ENCODE measurements at places on chromosomes 4 and X.

GRCh38 chr4:151468715-151469696 is 60.0 kb downstream of the FHIP1A start:
- DNase-seq, result no peak

- no peak for DNase-seq
Observed at GRCh38 chr4:116328261-116328860, 757.0 kb downstream of the TRAM1L1 start.

DNA sequence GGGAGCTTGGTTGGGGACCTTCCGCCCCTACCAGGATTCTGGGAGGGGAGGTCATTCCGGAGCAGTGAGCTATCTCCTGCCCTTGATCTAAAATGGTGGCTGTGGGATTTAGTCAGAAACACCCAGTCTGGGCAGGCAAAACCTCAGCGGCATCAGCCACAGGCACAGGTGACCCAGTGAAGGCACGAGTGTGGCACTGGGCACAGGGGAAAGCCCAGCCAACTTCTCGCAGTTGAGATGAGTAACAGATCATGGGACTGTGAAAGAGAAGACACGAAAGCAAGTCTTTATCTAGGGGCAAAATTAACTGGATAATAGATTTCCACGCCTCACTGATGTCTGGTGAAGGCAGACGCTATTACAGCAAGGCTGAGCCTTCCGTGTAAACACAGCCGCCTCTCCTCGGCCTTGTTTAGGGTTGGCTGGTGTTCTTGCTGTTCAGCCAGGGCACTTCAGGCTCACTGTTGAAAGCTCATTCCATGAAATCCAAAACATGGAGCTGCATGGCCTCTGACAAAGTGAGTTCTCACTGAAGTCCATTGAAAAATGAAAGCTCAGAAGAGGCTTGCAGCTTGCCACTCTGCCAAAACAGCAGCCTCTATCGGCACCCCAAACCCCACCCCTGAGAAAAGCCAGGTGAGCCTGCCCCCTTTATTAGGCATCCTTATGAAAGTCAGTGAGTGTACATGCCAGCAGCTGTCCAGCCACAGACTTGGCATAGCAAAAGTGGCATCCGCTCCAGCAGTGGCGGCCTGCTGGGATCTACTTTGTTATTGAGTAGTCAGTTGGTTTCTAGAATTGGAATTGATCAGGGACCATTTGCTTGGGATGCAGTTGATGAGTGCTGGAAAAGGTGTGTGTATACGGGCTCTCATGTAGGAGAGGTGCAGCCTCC is 102.3 kb upstream of the MTM1 start:
- no peak for DNase-seq

GRCh38 chr4:41718907-41719306 is 29.6 kb downstream of the PHOX2B start:
- no peak for DNase-seq

- no peak for DNase-seq
Observed at GRCh38 chrX:108165383-108166111, 74.0 kb downstream of the ATG4A start.

- DNase-seq, result no peak
Observed at GRCh38 chr4:175346376-175346775, 428.2 kb downstream of the ADAM29 start.

DNA sequence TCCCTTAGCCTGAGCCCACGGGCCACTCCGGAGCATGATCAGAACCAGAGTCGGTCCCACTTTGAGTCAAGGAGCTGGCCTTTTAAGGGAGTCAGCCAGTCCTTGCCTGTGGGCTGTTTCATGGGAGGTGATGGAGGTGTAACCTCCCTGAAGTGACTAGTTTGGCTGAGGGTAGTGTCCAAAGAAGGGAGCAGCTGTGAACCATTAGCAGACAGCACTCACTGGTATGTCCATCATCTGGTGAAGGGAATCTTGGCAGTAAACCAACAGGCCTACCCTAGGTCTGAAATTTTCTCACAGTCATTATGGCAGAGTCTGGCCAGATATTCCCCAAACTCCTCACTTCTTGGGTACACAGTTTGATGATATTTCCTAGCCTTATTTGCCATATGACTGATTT is 12.3 kb upstream of the REPS2 start:
- DNase-seq, result no peak

GRCh38 chr4:71538528-71538927 is 199.7 kb downstream of the SLC4A4 start:
- DNase-seq, result no peak

- DNase-seq, result peak; percentile 58
Observed at GRCh38 chr4:183987987-183988392, 82.9 kb downstream of the STOX2 start.

- no peak for DNase-seq
Observed at GRCh38 chr4:60452266-60452665, 747.9 kb upstream of the ADGRL3 start.

DNA sequence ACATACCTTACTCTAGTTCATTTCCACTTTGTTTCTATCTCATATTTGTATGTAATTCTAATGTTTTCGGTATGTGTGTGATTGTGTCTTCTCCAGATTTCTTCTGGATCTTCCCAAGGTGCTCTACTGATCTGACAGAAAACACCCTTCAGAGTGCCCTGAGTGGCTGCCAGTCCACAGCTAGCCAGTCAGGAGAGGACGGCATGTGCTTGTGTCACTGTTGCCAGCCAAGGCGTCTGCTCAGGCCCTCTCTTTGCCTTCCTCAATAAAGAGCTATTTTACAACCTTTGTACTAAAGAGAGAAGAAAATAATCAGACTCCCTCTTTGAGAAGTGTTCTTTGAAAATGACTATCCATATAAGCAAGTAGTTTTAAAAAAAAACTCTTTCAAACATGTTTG is 29.0 kb downstream of the CD99L2 start:
- no peak for DNase-seq

DNA sequence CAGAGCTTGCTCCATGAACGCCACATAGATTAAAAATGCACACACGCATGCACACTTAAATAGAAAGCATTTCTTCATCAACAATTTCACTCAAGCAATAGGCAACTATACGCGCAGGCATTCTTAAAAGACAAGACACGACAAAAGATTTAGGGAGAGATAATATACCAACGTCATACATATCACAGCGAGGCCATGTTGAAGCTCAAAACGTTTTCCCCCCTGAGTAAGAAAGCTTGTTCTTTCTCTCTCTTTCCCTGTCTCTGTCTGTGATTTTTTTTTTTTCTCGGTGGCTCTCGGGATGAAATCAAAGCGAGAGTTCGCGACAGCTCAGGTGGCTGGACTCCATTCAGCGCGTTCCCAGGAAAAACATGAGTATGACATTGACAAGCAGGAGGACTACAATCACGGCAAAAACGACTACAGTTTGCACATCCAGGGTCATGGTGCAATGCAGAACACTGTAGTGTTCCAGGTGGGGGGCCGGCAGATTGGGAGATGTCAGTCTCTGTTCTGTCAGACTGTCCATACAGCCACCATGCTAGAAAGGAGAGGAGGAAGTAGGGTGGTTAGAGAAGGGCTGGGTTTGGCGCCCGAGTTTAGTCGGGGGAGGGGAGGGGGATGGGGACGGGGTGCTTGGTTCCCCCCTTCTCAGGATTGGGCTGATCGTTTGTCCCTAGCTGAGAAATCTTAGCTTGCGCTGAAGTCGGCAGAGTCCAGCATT is 30.7 kb downstream of the ARHGEF9 start:
- DNase-seq, result no peak

DNA sequence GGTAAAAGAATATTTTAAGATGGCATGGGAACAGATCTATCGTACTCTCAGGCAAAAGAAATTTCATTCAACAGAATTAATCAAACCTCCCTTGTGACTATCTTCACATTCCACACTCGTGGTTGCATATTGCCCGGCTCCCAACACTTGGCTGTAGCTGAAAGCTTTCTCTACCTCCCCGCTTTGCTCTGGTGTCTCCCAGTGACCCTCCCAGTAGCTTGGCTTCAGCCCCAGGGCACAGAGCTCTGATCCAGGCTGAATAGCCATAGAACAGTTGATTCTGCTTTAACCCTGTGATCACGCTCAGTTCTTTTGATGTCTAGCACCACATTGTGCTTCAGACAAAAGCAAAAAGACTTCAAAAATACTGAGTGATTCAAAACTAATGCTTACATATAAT is 24.6 kb downstream of the SLC7A11 start:
- DNase-seq, result no peak

DNA sequence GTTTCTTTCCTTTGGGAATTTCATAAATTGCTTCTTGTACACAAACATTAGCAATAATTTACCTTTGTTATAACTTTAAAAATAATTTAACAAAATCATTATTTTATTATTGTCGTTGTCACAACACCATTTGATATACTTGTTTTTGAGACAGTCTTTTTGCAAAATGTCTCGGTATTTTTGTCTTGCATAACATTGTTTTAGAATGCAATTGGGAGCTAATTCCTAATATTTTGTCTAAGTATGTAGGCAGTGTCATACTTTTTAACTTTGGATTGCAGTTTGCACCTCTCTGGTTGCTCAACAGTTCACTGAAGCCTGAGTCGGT is 340 bp upstream of the CFAP299 start:
- DNase-seq, result no peak

DNA sequence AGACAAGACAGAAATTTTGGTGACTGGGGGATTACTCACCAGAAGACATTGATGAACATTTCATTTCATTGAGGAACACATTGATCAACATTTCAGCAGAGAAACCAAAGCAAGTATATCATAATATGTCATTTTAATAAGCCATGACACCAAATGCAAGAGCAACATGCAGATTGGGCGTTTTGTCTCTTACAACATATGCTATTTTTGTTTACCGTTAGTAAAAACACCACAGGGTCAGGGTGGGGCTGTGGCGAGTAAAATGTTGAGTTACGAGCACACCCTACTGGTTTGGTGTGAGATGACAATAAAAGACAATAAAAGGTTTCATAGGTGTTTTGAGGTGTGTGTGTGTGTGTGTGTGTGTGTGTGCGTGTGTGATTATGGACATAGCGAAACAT is 294.5 kb downstream of the PDGFC start:
- DNase-seq, result no peak

DNA sequence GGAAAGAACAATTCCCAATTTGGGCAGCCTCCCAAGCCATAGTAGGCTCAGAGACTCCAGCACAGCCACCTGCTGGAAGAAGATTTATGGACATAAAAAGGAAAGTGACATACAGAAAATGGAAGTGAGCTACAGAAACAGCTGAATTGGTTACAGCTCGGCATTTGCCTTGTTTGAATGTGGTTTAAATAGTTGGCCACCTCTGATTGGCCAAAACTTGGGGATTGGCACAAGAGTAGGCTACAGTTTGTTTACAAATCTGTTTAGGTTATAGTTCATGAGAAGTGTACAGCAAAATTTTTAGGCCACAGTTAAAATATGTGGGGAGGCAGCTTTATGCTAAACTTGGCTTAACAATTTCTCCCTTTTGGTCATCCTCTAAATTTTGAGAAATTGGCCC is 150.4 kb downstream of the MAGEC1 start:
- no peak for DNase-seq

GRCh38 chrX:13891377-13892140 is 74.7 kb upstream of the GPM6B start:
- DNase-seq, result no peak

- DNase-seq, result no peak
Observed at GRCh38 chr4:114864060-114864459, 249.4 kb downstream of the NDST4 start.

GRCh38 chr4:165191348-165191656 is 16.1 kb upstream of the KLHL2 start:
- no peak for DNase-seq

- no peak for DNase-seq
Observed at GRCh38 chrX:73834219-73834618, 271.2 kb downstream of the CHIC1 start.

DNA sequence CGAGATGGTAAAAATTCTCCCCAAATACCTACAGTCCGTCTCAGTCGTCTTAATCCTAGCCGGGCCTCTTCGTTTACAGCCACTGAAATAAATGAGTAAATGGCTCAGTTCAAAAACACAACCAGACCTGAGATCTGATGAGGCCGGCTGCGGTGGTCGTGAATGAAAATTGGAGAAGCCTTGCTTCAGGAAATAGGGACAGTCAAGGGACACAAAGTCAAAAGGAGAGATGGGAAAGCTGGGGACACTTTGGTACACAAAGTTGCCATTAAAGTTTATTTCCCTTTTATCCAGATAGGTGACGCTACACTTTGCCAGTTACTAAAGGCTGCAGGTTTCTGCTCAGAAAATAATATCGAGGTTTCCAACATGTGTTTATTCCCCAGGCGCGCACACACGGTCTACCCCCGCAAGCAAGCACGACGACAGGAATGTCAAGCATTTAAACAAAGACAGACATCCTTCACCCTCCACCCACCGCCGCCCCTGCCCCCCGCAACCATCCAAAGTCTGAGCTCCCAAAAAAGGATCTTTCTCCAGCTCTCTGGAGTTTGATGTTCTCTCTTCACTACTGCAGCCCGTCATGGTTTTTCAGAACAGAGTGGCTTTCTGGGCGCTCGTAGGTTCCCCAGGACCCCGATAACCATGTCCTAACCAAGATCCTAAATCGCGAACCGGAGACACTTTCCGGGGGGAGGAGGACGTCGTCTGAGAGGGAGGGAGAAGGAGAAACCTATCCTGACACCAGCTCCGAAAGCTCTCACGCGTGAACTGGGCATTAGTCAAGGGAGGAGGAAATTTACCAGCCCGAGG is 1.3 kb upstream of the PCDH7 start:
- DNase-seq, result no peak

DNA sequence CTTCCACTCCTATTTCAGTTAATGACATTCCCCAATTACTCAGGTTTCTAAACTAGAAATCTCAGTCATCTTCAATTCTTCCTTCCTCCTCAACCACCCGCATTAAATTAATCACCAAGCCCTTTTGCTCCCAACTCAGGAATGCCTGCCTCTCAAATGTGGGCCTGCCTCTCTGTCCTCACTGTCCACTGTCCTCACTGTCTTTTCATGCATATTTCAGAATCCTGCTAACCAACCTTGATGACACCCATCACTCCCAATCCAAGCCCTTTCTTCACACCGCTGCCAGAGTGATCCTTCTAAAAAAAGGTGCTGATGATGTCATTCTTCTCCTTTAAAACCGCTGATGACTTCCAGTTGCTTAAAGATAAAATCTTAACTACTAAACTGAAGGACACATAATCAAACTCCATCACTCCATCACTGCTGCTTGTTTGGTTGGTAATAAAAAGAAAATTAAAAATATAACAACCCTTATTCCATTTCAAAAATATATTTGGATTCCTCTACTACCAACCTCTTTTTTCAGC is 5.1 kb upstream of the APBB2 start:
- no peak for DNase-seq

DNA sequence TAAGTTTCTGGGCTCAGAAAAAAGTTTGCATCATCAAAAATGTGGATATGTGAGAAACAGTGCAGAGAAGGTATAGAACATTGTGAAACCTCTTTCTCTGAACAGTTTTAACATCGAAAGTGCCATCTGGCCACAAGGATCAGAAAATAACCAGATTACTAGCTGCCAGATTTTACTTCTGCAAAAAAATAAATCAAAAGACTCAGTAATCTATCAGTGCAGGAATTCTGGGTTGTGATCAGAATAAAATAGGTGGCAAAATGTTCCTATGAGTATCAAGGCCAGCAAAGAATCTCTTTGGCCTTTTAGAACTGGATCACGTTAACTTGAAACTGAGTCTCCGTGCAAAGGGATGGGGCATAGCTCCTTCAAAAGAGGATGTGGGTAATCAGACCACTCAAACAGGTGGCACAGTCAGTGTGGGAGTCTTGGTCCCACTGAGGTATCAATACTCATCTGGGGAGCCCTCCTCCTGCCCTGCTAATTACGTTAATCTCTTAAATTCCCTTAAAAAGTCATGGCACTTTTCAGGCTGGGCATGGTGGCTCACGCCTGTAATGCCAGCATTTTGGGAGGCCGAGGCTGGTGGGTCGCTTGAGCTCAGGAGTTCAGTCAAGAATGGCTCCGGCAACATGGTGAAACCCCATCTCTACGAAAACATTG is 26.7 kb upstream of the RBM47 start:
- no peak for DNase-seq

All from tibial nerve (tissue), 4 donors.